ENCODE measurements at places on chromosomes 1 and 21.

DNA sequence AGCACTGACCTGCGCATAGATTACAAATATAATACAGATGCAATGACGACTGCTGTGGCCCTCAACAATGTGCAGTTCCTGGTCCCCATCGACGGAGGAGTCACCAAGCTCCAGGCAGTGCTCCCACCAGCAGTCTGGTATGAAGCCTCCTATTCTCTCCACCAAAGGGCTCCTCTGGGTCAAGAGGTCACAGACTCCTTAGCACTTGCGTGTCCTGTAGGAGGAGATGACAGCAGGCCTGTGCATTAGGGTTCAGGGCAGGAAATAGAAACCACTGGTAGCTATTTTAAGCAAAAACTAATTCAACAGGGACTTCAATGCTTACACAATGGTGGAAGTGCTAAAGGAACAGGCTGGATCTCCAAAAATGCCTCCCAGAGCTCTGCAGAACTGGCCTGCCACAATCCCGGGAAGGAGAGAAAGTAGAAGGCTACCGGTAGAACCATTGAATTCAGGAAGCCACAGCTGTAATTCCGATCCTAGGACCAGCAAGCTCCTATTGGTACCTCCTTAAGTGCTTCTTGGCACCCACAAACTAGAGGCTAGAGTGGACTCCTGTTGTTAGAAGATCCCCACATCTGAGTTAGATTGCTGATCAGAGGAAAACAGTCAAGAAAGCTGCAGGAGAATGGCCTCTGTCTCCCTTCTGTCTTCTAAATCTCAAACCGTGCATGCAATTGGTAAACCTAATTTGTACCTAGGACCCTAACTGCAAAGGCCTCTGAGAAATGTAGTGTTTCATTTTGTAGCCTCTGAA lies 12.7 kb upstream of the DYNLT5 start:
- DNase-seq, result no peak

GRCh38 chr21:35504277-35504676 lies 455.2 kb upstream of the RUNX1 start:
- DNase-seq, result no peak

DNA sequence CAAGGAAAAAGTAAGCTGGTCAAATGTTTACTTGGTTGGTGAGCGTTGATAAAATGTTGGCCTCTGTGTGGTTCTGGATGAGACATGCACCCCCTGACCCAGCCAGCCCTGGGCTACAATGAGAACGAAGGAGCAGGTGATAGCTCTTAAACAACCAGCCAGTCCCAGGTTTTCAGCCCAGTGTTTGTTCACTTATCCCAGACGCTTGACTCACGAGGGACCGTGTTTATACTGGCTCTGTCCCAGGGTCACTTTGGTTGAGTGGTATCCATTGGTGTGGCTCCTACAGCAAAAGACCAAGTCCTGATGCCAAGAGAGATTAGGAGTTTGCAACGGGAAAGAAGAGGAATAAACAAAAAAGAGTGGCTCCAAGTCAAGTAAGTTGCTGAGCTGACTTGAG lies 86.9 kb downstream of the KCNJ15 start:
- no peak for DNase-seq

GRCh38 chr1:21630571-21631343 lies 38.4 kb downstream of the RAP1GAP start:
- DNase-seq, result no peak

DNA sequence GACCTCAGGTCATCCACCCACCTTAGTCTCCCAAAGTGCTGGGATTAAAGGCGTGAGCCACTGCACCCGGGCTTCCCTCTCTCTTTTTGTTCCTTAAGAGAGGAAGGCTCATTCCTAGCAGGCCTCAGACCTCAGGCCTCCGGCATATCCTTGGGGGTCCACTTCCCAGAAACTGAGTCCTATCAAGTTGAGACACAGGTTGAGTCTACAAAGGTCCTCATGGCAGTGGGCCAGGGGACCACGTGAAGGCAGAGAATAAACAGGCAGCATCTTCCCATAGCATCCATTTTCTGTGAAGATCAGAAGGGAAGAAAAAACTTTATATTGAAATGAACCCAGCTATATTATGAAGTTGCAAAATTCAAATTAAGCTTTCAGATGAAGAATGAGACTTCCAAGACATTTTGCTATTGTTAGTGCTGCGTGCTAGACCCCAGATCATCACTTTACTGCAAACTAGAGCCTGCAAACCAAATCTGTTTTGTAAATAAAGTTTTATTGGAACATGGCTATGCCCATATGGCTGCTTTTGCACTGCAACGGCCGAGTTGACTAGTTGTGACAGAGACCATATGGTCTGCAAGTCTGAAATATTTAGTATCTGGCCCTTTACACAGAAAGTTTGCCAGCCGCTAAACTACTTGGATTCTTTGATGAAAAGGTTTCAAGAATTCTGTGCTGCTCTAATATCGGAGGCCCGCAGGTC lies 3.5 kb upstream of the CELA2A start:
- no peak for DNase-seq

GRCh38 chr1:156020293-156021092 lies at the start of gene SSR2:
Gene SSR2, minus strand, starts transcription at chr1:156020951. Its CDS starts 784 bp downstream, at chr1:156020167.
- DNase-seq, result peak; percentile 79

GRCh38 chr1:37999430-38000232 lies 5.7 kb downstream of the FHL3 start:
- no peak for DNase-seq

GRCh38 chr1:241310451-241310850 lies 46.6 kb downstream of the RGS7 start:
- no peak for DNase-seq

GRCh38 chr1:64769482-64769881 lies 24.6 kb downstream of the RAVER2 start:
- DNase-seq, result no peak

GRCh38 chr1:94962409-94963265 lies 35.7 kb upstream of the CNN3 start:
- DNase-seq, result no peak

GRCh38 chr1:116404699-116405098 lies 31.7 kb downstream of the ATP1A1 start:
- DNase-seq, result no peak

DNA sequence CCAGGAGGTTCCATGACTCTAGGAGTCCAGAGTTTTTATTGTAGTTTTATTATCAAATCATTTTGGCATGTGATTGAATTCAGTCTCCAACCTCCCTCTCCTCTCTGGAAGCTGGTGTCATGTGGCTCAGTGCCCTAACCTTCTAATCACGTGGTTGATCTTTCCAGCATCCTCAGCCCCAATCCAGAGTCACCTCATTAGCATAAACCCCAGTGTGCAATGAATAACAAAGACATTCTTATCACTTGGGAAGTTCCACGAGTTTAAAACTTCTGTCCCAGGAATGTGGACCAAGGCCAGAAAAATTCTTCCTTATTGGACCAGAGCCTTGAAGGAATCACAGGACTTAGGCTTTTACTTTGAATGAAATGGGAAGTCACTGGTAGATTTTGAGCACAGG lies 52.2 kb downstream of the KIRREL1 start:
- no peak for DNase-seq

GRCh38 chr1:234479310-234479559 lies 256 bp upstream of the TARBP1 start:
- DNase-seq, result no peak

DNA sequence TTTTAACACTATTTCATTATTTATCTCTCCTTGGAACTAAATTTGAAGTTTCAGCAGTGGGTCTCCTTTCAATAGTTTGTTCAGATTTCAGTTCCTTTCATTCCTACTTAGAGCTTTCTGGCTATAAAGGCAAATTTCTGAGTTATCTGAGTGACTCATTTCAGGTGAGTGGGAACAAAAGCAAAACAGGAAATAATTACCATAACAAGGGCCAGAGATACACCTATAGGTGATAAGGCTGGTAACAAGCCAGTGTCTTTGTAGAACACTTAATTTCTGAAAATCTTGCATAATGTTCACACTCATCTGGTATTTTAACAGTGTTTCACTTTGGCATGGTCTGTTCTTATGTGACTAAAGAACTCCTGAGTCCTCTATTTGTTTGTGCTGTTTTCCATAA lies 64.5 kb upstream of the PRRC2C start:
- DNase-seq, result no peak

DNA sequence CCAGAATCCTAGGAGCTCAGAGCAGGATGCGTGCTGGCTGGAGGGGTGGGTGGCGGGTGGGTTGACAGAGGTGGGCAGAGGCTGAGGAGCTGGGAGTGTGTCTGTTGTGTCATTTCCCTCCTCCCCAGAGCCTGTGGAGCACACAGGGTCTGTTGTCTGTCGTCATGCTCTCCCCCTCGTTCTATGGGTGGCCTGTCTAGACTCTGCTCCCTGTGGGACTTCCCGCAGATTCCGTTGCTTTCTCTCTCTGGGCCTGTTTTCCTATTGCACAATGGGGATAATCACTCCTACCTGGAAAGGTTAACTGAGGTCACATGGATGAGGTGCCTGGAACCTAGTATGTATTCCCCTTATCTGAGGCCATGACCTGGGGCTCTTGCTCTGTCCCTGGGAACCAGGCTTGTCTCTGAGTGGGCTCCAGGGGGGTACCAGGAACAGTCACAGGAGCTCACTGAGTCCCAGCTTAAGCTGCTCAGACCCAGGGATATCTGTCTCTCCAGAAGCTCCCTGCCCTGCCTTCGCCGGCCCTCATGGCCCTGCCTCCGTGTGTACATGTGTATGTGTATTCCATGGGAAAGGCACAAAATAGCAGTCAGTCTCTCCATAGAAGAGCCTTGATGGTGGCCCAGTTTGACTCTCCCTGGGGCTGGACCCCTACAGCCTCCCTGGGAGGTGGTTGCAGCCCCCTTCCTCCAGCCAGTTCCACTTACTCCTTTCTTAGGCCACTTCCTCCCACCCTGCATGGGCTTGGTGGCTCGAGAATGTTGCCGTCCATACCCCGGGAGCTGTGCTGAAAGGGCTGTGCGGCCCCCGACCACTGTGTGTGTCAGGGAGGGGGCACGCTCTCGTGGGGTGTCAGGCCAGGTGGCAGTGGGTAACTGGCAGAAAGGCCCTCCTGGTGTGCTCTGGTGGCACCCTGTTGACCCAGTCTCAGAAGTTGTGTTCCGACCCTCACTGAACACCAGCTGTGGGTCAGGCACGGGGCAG lies 17.9 kb downstream of the PTPRF start:
- DNase-seq, result no peak

DNA sequence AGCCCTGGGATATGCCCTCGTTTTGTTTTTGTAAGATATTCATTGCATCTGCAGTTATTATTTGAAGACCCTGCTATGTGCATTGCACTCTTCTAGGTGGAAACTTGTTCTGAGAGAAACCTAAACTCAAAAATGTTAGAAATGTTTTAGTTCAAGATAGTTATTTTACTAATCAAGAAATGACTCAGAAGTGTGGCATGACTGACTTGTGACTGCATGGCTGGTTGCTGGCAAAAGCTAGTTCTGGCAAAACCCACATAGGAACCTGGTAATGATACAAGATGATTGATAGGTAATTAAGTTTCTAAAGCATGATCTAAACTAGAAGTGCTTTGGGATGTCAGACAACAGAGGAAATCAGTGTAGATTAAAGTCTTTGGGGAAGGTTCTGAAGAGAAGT lies 33.8 kb upstream of the NFASC start:
- DNase-seq, result no peak

DNA sequence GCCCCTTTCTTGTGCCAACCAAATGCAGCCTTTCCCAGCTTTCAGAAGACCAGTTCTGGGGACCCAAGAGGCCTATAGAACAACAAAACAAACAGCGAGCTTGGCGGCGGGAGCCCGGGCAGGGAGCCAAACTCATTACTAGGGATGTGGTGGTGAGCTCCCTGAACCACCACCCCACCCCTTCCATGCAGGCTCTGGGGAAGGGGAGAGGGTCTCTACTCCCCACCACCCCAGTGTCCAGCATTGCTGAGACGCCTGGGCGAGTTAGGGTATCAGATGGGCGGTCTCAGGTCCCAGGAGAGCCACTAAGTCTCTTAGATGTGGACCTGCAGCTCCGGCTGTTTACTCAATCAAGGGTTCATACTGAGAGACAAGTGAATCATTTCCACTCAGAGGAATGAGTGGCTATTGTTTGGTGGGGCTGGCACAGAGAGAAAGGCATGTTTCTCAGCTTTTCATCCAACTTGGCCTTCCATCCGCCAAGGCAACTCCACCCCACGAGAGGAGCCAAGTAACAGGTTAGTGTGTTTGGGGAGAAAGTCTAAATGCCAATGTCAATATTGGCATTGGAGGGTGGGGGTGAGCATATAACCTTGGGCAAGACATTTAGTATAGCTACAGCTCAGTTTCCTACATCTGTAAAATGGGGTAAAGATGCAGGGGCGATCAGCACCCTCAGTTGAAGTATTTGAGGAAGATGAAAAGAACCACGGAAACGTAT lies 40.9 kb downstream of the PLXNA2 start:
- no peak for DNase-seq

GRCh38 chr21:37886120-37886519 lies 30.1 kb downstream of the KCNJ6 start:
- no peak for DNase-seq

DNA sequence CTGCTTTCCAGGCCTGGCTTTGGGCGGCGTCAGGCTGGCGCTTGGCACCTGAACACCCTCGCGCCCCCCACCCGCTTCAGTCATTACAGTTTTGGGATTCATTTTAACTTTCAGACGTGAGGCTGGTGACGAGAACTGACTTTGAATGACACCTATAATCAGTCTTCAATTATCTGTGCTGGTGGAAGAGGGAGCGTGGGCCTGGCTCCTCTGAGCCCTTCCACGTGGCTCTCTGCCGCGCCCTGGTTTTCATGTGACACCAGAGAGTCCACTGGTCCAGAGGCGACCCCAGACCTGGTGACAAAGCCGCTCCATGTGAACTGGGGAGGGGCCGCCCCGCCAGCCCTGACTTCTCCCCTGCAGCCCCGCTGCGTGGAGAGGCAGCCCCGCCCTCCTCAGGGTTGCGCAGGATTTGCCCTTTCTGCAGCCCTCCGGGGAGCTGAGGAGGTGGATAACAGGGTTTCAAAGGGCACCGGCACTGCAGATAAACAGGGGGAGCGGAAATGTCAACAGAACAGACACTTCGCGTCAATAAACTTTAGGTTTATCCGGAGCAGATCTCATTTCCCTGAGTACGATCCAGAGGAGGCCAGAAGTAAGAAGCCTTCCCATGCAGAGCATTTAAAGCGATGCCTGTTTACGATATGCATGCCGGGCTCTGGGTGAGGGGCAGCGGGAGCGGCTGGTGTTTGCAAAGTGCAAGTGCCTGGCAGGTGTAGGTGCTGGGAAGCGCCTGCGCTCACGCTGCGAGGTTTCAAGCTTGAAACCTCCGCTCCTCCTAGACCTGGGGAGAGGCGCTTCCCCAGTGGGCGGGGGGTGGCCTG lies 56.4 kb downstream of the AJAP1 start:
- no peak for DNase-seq

All from T follicular helper cell (primary cell).